ENCODE measurements at places on chromosomes 5 and 9.

GRCh38 chr5:176676361-176676824, 29.1 kb downstream of the TSPAN17 start:
- DNase-seq, result no peak

- no peak for DNase-seq
Observed at GRCh38 chr9:89955144-89955543, 350.3 kb downstream of the GADD45G start.

GRCh38 chr5:6307304-6307703, 71.0 kb downstream of the MED10 start:
- DNase-seq, result no peak

DNA sequence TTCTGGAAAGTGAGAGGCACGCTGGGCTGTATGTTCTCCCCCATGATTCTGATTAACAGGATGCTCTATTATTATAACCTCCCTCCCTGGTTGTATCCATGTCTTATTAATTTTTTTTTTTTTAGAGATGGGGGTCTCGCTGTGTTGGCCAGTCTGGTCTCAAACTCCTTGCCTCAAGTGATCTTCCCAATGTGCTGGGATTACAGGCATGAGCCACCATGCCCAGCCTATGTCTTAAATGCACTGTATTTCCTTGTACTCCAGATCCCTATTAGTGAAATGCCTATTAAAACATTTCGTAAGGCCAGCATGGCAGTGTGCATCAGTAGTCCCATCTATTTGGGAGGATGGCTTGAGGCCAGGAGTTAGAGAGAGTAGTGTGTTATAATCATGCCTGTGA, 7.0 kb downstream of the TIGD6 start:
- DNase-seq, result no peak

DNA sequence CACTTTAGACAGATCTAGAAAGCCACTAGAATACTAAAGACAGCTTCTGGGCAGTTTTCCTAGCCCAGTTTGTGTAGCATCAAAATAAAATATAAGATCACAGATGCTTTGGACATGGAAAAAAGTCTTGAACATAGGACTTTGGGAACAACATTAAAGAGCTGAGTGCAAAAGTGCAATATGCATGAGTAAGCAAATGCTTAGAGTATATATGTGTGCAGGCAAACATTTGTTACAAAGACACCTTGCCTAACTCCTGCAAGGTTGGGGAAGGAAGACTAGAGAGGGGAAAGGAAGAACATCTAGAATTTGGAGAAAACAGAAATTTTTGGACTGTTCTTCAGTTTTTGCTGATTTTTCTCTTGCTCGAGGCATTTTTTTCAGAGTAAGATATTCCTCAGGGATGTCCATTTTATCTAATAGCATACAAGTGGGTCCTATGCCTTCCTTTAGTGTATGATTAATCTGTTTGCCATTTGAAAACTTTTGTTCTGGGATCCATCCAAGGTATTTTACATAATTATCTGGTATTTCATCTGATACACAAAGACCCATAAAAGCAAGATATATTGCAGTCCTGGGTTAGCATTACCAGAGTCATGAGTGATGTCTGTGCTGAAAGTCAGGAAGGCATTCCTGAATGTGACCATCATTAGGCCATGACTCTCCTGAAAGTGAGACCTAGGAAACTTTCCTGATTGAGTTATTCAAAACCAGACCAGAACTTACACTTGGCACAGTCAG, 142.0 kb upstream of the RGMB start:
- DNase-seq, result peak; percentile 21

DNA sequence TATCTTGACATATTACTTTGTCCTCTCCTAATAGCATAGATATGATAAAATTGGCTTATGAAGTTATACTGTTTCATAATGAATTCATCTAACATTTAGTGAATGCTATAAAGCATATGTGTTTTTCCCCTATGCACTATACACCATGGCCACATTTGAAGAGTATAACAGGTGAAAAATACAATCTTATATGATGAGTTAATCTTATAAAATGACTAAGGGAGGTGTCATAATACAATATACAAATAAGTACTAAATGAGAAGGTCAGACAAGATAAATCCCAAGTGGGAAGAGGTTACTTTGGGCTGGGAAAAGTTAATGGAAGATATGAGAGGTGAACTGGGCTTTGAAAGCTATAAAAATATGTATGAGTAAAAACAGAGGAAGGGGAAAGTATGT, 174.4 kb downstream of the PCSK1 start:
- no peak for DNase-seq

DNA sequence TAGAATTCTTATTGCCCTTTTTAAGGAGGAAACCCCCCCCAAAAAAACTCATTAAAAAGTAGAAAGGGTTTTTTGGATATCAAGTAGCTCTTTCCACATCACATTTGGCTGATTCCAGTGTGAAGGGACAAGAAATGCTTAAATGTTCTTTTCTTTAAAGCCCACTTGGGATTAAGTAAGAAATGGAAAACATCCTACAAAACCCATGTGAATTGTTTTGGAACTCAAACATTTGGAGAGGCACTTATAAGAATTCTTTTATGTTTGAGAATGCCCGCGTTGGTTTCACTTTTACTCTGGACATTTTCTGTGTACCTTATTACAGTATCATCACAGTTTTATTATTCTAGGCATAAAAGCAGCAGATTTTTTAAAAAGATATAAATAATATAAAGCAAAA, 301.1 kb upstream of the ACTBL2 start:
- DNase-seq, result no peak

DNA sequence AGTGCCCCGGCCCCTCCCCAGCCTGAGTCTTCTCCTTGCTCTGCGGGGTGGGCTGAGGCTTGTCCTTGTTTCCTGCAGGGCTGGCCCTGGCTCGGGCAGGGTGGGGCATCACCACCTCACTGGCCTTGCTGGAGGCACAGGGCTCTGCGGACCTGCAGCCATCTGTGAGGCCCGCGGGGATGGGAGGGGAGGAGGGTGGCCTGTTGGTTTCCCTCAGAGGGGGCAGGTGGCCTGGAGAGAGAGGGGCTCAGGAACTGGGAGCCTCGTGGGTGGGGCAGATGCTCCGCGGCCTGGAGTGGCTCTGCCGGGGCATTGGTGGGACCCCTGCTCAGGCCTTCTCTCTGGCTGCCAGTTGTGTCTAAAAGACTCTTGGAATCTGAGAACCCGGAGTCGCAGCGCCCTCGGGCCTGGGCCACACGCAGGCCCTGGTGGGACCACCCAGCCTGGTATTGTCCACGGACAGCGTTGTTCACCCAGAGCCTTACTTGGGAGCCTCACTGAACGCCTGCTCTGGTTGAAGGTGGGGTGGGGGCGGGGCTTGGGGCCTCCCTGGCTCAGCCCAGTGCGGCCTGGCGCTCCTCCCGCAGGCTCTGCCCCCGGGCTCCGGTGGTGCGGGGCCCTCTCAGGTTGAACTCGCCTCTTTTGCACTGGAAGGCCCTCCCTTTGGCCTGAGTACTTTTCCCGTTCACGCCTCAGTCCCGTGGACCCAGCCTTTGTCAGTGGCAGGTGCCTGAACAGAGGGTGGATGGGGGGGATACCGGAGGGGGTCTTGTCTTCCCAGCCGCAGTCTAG, 111.3 kb downstream of the RXRA start:
- DNase-seq, result no peak

- DNase-seq, result peak; percentile 84
Observed at GRCh38 chr5:135834639-135835529, at the start of gene SLC25A48. SLC25A48 (plus strand) TSS chr5:135834663; CDS start chr5:135834848, 185 bp downstream.

GRCh38 chr5:180658774-180659564, 9.6 kb upstream of the FLT4 start:
- DNase-seq, result no peak

- DNase-seq, result no peak
Observed at GRCh38 chr5:17064241-17064640, 128.2 kb upstream of the MYO10 start.

DNA sequence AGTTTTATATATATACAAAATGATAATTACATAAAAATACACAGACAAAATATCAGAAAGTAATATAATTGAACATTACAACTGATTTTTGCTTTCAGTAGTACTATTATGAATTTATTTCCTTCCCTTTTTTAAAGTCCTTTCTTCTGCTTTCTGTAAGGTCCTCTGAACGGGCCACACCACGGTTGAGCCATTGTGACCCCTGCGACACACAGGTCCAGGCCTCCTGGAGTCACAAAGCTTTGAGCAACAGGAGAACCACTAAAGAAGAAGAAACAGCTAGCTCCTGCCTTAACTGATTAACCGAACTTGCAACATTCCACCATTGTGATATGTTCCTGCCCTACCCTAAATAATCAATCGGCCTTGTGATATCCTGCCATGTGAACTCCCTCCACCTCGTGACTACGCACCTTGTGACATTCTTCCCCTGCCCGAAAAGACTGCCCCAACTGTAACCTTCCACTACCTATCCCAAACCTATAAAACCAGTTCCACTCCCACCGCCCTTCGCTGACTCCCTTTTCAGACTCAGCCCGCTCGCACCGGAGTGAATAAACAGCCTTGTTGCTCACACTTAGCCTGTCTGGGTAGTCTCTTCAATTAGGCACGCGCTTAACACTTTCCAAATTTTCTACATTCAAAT, 375.0 kb upstream of the RFX3 start:
- DNase-seq, result no peak

GRCh38 chr9:88766778-88767503, 224.3 kb upstream of the S1PR3 start:
- DNase-seq, result peak; percentile 71

GRCh38 chr9:122005597-122005996, 87.5 kb downstream of the TTLL11 start:
- peak; percentile 82 for DNase-seq

DNA sequence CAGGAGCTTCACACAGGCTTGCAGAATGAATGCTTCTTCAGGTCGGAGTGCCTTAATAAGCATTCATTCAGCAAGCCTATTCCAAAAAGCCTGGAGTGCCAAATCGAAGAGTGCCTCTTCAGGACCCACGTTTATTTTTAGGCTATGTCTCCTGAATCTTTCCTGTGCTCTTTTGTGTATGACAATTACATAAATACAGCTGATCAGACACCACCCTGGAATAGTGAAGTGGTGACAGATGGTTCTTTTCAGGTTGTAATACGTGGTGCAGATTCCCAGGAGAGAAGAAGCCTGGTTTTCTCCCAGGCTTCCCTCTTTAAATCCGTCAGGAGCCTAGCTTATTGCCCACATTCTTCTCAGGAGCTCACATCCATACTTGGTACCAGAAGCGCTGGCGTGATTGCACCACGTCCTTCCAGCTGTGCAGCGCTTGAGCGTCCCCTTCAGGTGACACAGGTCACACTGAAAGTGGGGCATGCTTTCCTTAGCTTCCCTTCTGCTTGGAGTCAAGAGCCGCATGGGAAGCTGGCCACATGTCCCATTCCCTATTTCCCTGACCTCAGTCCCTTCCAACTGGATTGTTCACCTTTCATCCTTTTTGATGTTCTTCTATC, 123.1 kb downstream of the ADCY2 start:
- no peak for DNase-seq

DNA sequence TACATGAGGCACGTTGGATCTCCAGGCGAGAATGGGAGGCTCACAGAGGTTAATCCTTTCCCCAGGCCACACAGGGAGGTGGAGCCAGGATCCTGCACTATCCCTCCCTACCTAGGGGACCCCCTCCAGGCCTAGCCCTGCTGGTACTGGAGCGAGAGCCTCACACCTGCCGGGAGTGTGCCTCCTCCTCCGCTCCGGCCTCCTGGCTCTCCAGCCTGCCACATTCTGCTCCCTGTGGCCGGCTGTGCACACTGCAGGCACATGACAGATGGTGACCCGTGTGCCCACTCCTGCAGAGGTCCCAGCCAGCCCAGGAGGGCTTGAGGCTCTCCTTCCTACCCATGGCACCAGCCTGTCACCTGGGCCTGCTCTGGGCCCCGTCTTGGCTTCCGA, 93.4 kb downstream of the RXRA start:
- no peak for DNase-seq

- DNase-seq, result no peak
Observed at GRCh38 chr5:14545862-14546261, 35.7 kb upstream of the OTULINL start.

GRCh38 chr5:620586-621180, 8.5 kb downstream of the CEP72 start:
- no peak for DNase-seq
